Melanocyte of skin (primary cell): ENCODE measurements at places on chromosomes 16 and 17. TPM values are rescaled to one million over a fixed set of nuclear protein-coding genes. Genes with fewer than 3 reads are reported as not detected.

ABCC6 gene
- total RNA-seq: under 0.01 and 0.33 TPM in 2 replicates

TSNAXIP1 gene
- 0.62 and 0.67 TPM in 2 replicates for total RNA-seq

LRRC3C gene
- not detected in 2 replicates for total RNA-seq

PIPOX gene
- total RNA-seq: 1.0 and 2.9 TPM in 2 replicates

HNF1B gene
- total RNA-seq: not detected in 2 replicates

CBX2 gene
- 8.3 and 8.5 TPM in 2 replicates for total RNA-seq

CHST5 gene
- total RNA-seq: 0.34 TPM in 1 of 2 replicates, not detected in the other

INCA1 gene
- total RNA-seq: 0.69 TPM in 1 of 2 replicates, not detected in the other

GJC1 gene
- 24.3 and 27.9 TPM in 2 replicates for total RNA-seq

TBX2 gene
- 25.5 and 42.9 TPM in 2 replicates for total RNA-seq

CD300A gene
- total RNA-seq: not detected in 2 replicates

SDK2 gene
- total RNA-seq: 0.15 TPM in 1 of 2 replicates, not detected in the other

CDT1 gene
- 8.7 and 9.3 TPM in 2 replicates for total RNA-seq

SETD1A gene
- total RNA-seq: 4.5 and 9.7 TPM in 2 replicates
